ENCODE measurements at places on chromosomes 1 and 21.
A peak's percentile ranks its signal among the peaks of the same experiment; 100 is the strongest.

- DNase-seq = peak; percentile 74
Observed at GRCh38 chr1:244047621-244048255, 3.3 kb upstream of the ZBTB18 start.

GRCh38 chr1:89312572-89312971, 39.9 kb upstream of the GBP5 start:
- no peak for DNase-seq

- DNase-seq = no peak
Observed at GRCh38 chr1:215407575-215407974, 159.5 kb upstream of the KCTD3 start.

DNA sequence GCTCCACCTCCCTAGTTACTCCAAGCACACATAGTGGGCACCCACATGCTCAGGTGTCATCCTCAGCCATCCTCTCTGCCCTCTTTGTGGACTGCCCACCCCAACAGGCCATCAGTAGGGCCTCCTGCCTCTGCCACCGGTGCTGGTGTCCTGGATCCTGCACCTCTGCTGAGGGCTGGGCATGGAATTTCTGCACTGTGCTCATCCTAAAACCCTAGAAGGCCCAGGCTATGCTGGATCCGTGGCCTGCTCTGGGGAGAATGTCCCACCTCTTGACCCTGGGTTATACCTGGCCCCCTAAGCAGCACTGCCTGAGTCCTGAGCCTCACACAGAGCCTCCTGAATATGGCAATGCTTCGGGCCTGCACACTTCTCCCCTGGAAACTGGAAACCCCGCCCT, 318.3 kb downstream of the MATN1 start:
- no peak for DNase-seq

- no peak for DNase-seq
Observed at GRCh38 chr1:25813734-25814471, 5.9 kb upstream of the MTFR1L start.

- DNase-seq = no peak
Observed at GRCh38 chr1:195097316-195097715, 1510.9 kb downstream of the KCNT2 start.

- DNase-seq = no peak
Observed at GRCh38 chr1:151001602-151002001, 5.1 kb downstream of the MINDY1 start.

GRCh38 chr1:71738910-71739309, 543.4 kb downstream of the NEGR1 start:
- DNase-seq = no peak

DNA sequence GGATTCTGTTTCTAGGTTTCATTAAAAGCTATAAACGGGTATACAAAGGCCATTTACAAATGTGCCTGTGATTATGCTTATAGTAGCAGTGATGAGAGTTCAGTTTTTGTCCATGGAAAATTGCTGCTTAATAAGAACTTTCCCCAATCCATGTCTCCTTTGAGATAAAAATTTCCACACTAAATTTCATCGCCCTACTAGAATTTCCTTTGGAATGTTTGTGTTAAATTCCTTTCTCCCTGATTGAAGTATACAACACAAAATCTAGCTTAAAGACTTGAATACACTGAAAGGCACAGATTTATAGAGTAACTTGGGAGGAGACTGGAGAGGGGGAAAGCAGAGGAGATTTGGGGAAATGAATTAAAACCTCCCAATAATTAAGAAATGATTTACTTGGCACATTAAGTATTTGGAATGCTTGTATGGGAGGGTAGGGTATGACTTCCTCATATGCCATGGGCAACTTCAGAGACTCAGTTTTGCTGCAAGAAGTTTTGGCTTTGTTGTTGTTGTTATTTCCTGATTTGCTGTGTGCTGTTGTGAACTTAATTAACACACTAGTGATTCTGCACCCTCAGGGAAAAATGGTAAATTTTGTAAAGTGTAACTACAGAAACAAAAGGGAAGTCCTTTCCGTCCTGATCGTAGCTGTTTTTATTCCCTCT, 157.6 kb upstream of the LMO4 start:
- DNase-seq = no peak

- no peak for DNase-seq
Observed at GRCh38 chr21:46028573-46029091, 47.1 kb downstream of the COL6A1 start.

DNA sequence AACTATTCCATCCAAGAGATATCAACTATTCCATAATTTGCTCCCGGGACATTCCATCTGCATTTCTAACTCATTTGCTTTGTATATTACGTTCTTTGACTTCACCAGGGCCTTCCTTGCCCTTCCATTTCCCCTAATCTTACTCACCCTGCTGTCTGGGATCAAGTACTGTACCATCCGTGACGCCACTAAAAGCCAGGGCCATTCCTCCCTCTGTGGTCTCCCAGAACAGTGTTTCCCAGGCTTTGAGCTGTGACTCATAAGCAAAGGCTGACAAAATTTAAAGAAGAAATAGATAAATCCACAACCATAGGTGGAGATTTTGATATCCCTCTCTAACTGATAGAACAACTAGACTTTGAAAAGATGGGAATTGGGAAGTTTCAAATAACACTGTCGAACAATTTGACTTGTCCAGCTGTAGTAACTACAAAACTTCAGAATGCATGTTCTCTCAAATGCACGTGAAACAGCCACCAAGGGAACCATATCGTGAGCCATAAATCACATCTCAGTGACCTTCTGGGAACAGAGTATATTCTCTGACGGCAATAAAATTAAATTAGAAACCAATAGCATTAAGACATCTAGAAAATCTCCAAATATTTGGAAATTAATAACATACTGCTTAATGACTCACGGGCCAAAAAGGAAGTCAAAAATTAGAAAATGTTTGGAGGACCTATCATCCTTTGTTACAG, 501.0 kb downstream of the SETD4 start:
- DNase-seq = no peak

GRCh38 chr1:244049162-244050013, 1.7 kb upstream of the ZBTB18 start:
- peak; percentile 73 for DNase-seq

DNA sequence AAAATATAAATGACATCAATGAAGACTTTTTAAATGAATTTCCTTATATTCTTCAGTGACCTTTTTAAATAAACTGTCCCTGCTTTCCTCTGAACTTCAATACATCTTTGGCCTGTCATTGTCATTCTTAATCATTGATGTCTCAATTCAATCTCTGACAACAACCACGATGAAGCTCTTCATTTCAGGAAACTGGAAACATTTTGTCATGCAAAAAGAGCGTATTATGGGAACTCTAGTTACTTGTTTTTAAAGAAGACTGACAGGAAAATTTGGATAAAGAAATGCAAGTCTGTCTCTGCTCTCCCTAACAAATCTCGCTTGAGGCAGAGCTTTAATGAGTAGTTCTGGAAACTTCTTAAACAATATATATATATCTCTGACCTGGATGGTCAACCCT, 535.8 kb upstream of the ADGRL2 start:
- DNase-seq = no peak

DNA sequence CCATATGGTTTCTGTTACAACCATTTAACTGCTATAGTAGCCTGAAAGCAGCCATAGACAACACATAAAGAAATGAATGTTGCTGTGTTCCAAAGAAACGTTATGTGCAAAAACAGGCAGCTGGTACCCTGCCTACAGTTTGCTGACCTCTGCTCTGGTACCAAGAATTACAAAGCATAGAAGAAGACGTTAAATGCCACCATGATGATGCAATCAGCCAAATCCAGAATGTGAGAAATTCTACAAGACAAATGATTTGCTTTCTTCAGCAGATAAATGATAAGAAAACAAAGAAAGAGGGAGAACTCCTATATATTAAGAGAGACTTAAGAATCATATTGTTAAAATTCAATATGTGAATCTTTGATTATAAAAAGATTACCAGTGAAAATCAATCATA, 97.8 kb upstream of the PDE4B start:
- DNase-seq = no peak

GRCh38 chr1:12556368-12556930, 61.6 kb downstream of the DHRS3 start:
- DNase-seq = no peak

DNA sequence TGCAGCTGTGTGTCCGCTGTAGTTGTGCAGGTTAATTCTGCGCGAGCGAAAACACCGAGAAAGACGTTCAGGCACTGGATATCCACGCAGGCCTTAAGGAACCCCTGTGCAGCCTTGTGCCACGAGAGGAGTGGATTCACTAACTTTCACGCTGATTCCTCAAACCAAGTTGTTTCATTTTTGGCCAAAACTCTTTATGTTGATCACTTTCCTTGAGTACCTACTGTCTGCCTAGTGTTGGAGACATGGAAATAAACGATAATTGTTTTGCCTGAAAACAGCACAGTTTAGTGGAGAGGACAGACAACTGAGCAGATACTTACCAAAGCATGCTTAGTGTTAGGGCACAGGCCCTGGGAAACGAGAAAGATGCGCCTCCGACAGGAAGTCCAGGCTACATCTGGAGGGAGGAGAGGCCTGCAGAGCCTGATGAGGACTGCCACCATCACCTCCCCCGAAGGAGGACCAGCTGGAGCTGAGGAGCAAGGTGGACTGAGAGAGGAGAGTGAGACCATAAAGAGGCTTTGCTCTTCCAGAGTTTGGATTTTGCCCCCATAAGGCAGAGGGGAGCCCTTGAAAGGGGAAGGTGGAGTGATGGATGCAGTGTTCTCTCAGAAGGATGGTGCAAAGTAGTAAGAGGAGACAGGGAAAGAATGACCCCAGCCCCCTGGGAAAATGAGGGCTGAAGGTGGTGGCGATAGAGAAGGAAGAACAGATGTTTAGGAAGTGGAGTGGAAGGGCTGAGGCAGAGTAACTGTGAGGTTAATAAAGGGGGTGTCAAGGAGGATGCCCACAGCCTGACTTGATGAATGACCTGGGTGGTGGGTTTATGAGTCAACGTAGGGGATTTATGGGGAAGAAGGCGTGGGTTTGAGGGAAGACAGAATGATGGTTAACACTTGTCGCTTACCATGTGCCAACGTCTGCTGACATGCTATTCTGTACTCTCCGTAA, 956 bp upstream of the SCAF4 start:
- DNase-seq = peak; percentile 22

DNA sequence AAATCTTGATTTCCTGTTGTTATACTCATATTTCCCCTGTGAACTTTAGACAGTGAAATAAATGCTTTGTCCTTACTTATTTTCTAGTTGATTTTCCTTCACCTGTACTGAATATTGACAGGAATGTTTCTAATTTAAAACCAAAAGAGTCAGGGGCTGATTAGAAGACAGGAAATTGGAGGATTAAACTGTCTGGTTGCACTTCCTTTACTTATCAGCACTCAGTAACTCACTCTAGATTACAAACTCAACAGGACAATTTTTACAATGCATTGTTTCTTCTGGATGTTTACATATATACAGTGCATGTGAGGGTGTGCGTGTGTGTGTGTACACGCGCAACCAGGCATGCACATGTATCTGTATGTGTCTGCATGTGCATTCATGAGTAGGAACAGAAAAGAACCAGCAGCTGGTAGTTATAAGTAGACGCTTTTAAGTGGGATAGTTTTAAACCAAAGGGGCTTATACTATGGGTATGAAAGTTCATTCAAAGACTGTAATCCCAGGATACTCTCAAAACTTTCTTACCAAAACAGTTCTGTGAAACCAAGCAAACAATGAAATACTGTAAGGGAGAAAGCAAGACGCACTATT, 212.0 kb upstream of the NFIA start:
- no peak for DNase-seq

DNA sequence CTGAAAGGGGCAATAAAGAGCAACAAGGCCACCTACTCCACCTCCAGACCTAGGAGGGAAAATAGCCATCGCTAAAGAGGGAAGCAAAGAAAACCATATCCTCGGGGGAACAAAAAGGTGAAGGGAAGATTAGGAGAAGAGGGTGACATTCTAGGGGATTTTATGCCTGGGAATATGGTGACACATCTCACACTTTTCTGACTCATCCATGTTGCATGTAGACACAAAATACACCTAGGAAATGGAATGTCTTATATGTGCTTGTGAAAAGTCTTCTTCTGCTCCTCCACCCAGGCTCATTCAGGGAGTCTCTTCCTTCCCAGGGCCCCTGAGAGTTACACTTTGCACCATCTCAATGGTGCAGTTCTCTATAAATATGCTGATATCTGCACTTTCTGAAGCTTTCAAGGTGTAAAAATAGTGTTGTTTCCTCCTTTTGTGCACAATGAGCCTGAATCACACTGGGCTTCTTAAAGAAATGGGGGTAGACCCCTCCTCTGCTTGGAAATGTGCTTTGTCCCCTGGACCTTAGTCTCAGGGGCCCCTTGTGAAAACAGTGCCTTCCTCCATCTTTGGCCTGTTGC, 195.9 kb downstream of the CYYR1 start:
- DNase-seq = no peak

GRCh38 chr1:5733596-5733995, 258.6 kb downstream of the NPHP4 start:
- DNase-seq = no peak

DNA sequence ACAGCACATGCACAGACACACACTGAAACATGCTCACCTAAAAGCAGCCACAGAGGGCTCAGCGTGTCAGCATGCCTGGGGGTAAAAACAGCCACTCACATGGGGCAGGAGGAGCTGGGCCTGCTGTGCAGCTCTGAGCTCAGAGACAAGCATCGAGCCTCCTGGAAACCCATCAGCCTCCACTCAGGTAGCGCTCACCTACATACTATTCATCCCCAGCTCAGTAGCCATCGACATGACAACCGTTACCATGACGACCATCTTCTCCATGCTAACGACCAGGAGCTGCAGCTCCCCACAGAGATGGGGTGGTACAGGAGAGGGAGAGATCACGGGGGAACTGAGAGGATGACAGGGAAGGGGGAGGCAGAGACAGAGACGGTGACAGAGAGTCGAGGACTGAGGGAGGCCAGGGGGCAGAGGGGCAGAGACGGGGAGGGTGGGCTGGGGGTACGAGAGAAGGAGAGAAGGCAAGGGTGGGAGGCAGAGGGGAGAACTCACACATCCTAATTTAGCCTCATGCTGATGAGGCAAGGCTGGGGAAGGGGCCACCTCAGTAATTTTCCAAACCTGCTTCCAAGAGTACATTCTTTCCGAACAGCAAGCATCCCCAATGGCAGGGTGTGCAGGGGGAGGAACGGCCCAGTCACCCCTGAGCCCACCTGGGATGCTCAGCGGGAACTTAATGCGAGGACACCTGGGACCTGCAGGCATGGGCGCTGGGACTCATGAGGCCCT, 28.4 kb downstream of the SDC3 start:
- no peak for DNase-seq

GRCh38 chr1:212487774-212488435, 55.2 kb downstream of the NENF start:
- DNase-seq = no peak

DNA sequence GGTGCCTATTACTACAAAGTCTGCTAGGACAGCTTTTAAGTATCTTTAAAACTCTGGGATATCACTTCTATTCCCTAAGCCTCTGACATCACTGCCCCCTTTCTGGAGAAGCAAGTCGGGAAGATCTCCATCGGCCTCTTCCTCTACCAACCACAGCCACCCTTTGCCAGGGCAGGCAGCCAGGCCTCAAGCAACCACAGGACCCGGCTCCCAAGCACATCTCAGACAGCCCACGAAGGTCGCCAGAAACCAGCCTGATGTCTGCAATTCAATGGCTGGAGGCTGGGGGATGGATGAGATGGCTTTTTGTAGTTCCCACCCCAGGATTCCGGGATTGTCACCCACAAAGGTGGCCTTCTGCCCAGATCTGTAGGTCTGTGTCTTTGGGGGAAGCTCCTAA, 70.7 kb downstream of the LGR6 start:
- DNase-seq = no peak

GRCh38 chr1:117433943-117434342, 66.7 kb downstream of the MAN1A2 start:
- DNase-seq = no peak
